ENCODE measurements at places on chromosomes 3 and 15.

DNA sequence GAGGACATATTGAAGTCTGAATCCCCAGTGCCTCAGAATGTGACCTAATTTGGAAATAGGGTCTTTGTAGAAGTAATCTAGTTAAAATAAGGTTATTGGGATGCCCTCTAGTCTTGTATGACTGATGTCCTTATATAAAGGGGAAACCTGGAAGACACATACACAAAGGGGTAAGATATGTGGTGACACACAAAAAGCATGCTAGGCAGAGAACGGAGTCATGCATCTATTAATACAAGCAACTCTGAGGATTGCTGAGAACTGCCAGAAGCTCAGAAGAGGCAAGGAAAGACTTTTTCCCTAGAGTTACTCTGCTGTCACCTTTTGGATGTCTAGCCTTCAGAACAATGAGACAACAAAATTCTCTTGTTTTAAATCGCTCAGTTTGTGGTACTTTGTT is 58.1 kb upstream of the TMEM108 start:
- no peak for DNase-seq

- no peak for DNase-seq
Measured at GRCh38 chr3:127694467-127695215, 21.9 kb downstream of the ABTB1 start.

- DNase-seq: no peak
Measured at GRCh38 chr3:72811571-72811970, 36.7 kb downstream of the SHQ1 start.

- no peak for DNase-seq
Measured at GRCh38 chr3:188315553-188315952, 161.6 kb downstream of the LPP start.

- no peak for DNase-seq
Measured at GRCh38 chr15:41839781-41840491, 1.3 kb downstream of the PLA2G4B start.

GRCh38 chr3:198080521-198081384 is 120.7 kb downstream of the LMLN start:
- DNase-seq: peak; percentile 63

DNA sequence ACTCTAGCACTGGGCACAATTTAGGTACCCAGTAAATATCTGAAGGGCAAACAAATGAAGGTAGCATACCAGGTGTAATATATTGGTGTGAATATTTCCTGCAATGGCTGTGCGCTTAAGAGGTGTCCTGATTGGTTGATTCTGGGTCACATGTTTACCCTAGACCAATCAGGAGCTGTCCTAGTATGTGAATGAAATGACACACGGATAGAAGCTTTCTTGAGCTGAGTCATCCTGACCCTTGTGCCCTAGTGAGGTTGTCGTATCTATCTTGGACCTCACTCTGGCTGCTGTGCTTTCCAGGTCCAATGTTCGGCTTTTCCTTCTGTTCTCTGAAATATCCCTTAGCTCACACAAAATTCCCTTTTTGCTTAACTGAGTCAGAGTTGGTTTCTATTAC is 58.1 kb upstream of the FOXP1 start:
- no peak for DNase-seq

DNA sequence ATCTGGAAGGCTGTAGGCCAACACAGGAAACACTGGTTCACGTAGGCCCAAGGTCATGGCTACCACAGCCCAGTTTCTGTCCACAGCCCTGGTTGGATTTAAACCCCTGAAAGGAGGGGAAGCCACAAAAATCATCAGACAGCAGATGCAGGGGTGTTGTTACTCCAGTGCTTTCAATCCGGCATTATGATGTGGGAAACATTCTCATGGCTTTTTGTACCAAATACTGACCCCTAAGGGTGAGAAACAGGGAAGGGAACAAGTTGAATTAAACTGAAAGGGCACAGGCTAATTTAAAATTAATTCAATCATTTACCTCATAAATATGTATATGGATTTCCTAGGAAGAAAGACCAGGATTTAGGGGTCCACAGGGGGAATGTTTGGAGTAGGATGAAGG is 375.6 kb downstream of the CTNNB1 start:
- no peak for DNase-seq

- DNase-seq: no peak
Measured at GRCh38 chr3:32882189-32882588, 64.4 kb downstream of the TRIM71 start.
